Cerebellar cortex (tissue), 1 donor: ENCODE measurements at places on chromosomes 2 and 18.

- DNase-seq: no peak
Observed at GRCh38 chr2:17052001-17052400, 386.4 kb upstream of the CYRIA start.

- no peak for DNase-seq
Observed at GRCh38 chr18:41353777-41354528, 601.1 kb upstream of the PIK3C3 start.

DNA sequence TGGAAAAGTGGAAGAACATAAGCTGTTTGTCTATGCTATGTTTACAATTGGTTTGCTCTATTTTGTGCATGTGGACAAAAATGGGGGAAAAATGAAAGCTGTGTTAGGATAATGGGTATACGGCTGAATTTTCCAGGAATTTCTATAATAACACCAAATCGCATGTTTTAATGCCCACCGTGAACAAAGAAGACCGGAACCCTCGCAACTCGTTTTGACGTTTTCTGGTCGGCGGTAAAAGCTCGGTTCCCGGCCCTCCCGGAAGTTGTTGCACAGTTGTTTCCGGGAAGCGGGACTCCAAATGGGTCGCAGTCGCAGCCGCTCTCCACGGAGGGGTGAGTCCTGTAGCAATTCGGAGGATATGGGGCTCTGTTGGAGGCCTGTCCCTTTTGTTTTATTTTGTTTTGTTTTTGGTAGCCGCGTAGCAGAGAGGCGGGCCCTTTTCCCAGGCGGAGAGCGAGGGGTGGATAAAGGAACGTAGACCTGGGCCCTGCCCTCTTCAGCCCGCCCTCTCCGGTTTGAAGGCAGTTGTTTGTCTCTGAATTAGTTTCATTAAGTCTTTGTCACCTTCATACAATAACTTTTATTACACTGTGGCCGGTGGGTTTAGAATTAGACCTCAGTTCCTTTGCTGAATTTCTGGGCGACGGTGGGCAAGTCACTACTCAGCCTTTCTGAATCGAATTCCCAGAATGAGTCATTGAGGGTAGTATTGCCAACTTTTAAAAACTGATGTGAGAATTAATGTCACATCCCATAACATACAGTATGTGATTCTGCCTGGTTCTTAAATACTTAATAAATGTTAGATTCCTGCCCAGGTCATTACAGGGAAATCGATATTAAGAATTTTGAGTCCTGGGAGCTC lies at the start of gene SNRNP27:
Gene SNRNP27 (plus strand): TSS at position 273 of the 868 bp plus-strand sequence. CDS start 29 bp downstream, at position 302.
- peak; percentile 86 for DNase-seq

GRCh38 chr2:221914334-221914880 lies 342.3 kb upstream of the EPHA4 start:
- no peak for DNase-seq

- DNase-seq: no peak
Observed at GRCh38 chr2:62871506-62871905, 166.0 kb downstream of the EHBP1 start.

DNA sequence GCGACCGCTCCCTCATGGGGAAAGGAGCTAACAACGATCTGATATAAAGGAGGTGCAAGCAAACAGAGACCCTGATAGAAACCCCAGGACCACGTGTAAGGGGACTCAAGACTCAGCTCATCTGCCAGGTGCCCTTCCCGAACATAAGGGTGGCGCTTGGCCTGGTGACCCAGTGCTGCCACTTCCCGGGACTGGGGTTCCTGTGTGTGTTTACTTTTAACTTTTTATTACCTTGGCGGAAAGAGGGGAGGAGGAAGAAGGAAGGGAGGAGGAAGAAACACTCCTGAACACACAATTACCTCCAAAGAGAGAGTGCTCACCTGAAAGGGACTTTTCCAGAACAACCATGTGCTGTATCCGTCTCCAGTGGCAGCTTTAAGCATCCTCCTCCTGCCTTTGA lies 56.5 kb upstream of the EDAR start:
- DNase-seq: no peak

GRCh38 chr18:14970027-14970426 lies 222.1 kb downstream of the ANKRD30B start:
- no peak for DNase-seq

DNA sequence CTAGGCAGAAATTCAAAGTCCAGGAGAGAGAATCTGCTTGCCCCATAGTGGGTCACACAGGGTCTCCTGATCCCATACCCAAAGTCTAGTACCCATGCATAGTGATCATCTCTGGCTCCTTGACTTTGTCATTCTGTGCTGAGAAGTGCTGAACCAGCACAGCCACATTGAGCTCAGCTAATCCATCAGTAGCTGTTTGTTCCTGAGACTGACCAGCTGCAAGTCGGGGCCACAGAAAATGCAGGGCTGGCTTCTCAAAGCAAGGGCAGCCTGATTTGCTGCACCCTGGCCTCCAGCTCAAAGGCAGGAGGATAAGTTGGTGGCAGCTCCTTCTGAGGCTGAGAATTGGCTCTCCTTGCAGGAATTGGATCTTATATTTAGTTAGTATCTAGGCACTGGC lies 72.2 kb downstream of the LYPD1 start:
- no peak for DNase-seq

GRCh38 chr2:70626254-70626990 lies 72.8 kb upstream of the TGFA start:
- DNase-seq: no peak

- DNase-seq: no peak
Observed at GRCh38 chr2:135212757-135213156, 160.7 kb downstream of the RAB3GAP1 start.

DNA sequence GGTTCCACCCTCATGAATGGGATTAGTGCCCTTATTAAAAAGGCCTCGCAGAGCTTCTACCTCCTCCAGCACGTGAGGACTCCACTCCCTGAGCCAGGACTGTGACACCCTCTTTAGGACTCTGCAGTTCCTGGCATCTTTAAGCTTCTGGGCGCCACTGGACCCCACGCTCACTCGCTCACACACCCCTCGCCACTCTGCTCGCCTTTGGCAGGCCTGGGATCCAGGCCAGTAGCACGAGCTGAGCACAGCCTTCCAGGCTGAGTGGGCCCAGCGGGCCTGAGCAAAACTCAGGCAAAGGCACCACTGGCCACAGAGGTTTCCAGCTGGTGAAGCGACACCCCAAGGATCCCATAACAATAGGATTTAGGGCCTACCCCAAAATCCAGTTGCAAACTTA lies 107.9 kb upstream of the GPC1 start:
- no peak for DNase-seq

DNA sequence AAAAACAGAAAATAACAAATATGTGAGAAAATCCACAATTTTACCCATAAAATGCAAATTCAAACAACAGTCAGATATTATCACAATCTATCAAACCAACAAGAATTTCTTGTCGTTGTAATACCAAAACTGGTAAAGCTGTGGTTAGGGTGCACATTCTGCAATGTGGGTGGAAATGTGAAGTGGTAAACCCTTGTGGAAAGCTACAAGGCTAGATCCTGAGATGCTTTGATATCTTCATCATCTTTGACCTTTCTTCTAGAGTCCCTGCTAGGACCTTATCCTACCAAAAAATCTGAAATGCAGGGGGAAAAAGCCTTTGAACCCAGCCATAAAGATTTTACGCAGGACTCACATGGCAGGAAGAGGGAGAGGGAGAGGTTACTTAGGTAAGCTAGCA lies 17.2 kb upstream of the ATG16L1 start:
- DNase-seq: no peak

GRCh38 chr2:78538322-78538721 lies 487.2 kb upstream of the REG3G start:
- no peak for DNase-seq

DNA sequence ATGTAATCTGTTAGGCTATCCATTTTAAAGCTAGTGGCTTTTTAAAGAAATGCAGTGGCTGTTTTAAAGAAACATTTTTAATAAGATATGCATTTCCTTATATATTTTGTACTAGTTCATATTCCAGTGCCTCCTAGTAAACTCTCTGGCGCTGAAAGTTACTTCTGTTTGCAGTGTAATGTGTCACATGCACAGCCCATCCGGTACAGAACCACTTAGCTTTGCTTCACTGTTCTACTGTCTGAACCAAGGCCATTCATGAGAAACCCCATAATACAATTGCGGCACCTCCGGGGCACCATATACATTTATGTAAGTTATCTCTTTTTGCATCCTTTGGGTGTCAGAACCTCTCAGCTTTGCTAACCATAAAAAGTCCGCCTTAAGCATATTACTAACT lies 114.6 kb upstream of the KCTD1 start:
- no peak for DNase-seq

- peak; percentile 9 for DNase-seq
Observed at GRCh38 chr18:56709463-56709862, 58.3 kb downstream of the WDR7 start.

DNA sequence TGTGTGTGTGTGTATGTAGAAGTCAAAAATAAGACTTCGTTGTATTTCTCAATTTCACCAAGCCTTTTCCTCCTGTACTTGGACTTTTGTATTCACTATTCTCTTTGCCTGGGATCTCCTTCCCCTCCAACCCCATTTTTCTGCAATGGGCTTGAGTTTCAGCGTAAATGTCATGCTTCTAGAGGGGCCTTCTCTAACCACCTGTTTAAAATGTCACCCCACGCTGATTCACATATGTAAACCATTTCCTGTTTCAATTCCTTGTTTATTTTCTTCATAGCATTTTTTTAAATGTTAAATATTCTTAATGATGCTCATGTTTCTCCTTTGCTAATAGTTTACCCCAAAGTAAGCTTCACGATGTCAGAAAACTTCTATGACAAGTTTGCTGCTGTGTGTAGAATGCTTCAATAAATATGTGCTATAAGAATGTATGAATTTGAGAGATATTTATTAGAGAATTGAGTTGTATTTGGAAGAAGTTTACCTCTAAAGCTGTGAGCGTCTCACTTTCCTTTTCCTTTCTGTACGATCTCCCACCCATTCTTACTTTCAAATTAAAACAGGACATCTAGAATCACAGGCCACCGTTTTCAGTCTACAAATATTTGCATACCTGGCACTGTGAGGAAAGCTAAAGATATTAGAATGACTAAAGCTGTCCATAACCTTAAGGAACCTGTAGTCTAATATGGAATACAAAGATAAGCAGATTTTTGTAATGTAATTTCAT lies 762.4 kb downstream of the LRRTM4 start:
- no peak for DNase-seq

DNA sequence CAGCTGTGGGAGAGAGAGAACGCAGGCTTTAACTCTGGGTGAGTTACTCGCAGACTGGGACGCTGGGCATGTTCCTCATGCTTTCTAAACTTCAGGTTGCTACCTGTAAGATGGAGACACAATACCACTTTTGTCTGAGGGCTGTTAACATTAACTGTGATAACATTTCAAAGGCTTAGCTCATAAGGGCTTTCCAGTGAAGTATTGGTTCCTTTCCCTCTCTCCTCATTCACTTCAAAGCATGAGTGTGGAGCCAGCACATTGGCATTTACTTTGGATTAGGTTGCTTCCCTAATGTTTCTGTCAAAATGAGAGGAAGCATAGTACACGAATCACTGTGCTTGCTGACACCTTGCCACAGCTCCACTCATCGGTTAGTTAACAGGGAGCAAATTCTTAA lies 30.2 kb downstream of the INSIG2 start:
- no peak for DNase-seq

GRCh38 chr2:72757177-72757775 lies 68.6 kb downstream of the EXOC6B start:
- DNase-seq: peak; percentile 60

GRCh38 chr2:226478109-226478809 lies 321.4 kb downstream of the IRS1 start:
- DNase-seq: peak; percentile 92

- DNase-seq: no peak
Observed at GRCh38 chr2:215906458-215906857, 106.9 kb downstream of the MREG start.

- no peak for DNase-seq
Observed at GRCh38 chr2:200449149-200449548, 60.7 kb downstream of the KCTD18 start.

DNA sequence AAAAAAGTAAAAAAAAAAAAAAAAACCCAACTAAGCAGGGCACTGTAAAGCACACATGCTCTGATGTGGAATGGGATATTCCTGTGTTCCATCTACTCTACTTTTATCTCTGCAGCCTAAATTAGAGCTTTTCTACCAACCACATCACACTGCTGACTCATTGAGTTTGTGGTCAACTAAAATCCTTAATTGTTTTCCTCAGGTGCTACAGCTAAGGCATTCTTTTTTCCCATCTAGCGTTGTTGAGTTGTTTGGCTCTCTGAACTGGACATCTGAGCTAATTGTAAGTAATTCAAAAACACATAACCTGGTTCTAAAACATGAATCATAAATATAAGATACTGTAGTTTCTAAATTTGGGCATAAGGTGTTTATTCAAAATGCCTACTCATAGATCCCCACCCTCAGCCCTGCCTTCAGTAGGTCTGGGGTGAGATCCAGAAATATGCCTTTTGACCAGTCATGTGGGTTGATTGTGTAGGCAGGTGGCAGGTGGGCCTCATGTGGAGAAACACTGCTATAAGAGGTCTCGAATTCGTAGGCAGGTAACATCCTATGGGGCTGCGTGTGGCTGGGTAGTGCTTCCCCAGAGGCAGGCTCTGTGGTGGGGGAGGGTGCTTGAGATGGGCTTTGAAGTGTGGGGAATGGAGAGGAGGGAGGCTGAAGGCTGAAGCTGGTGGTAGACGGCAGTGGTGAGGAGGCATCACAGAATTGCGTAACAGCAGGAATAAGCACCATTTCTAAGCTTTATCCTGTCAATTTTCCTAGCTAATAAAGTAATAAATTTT lies 27.2 kb downstream of the ANKRD29 start:
- DNase-seq: no peak

DNA sequence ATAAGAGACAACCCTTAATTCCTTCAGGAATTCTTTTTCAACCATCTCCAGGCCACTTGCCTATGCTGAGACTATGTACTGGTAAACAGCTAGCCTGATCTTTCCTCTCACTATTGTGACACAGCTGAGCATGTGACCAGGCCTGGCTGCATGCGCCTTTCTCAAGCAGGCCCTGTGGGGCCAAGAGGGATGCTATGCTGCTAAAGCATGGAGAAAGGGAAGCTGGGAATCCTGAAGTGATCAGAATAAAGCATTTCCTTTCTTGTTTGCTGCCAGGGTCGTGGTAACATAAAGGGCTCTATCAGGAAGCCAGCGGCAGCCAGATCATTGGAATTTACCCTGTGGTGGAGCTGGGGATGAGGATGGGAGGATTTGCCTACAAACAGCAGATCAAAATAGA lies 29.8 kb upstream of the LCLAT1 start:
- no peak for DNase-seq

- DNase-seq: no peak
Observed at GRCh38 chr18:62852851-62853250, 137.5 kb downstream of the PHLPP1 start.

GRCh38 chr2:8535469-8535795 lies 146.4 kb upstream of the ID2 start:
- DNase-seq: no peak
